ENCODE measurements at places on chromosomes 11 and 22.

GRCh38 chr11:119622454-119623143, 106.4 kb downstream of the NECTIN1 start:
- no peak for DNase-seq

DNA sequence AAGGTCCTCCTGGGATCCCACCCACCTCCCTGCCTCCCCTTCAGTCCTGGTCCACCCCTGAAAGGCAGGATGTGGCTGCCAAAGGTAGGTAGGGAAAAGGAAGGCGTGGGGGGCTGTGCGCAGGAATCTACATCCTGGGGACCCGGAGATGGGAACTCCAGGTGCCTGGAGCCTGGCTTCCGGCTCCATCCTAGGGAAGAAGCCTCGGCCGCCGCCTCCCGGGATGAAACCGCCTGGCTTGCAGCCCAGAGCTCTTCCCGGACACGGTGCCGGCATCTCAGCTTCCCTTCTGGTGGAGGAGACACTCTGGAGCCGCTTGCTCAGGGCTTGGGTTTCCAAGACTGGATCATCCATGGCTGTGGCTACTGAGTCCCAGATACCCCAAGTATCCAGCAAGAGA, 33.3 kb upstream of the PDGFB start:
- no peak for DNase-seq

GRCh38 chr11:48123254-48123875, 93.2 kb upstream of the OR4B1 start:
- DNase-seq: no peak

GRCh38 chr11:27120211-27120610, 79.6 kb downstream of the BBOX1 start:
- DNase-seq: no peak

DNA sequence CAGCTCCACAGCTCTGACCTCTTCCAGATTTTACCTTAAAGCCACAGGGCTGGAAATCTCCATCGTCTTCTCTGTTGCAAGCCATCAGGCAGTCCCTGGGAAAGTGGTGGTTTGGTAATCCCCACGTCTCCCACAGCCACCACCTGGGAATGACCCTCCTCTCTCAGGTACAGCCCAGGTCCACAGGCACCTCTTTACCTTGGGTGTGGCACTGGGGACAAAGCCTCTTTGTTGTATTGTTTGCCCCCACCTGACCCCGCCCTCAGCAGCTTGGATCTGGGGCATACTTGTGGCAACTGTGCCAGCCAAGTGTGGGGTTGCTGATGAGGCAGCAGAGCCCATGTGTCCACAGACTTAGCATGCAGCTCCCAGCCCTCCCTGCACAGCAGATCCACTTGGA, 77.6 kb downstream of the LRRC32 start:
- DNase-seq: no peak

GRCh38 chr11:120441592-120441991, 70.0 kb upstream of the GRIK4 start:
- no peak for DNase-seq

DNA sequence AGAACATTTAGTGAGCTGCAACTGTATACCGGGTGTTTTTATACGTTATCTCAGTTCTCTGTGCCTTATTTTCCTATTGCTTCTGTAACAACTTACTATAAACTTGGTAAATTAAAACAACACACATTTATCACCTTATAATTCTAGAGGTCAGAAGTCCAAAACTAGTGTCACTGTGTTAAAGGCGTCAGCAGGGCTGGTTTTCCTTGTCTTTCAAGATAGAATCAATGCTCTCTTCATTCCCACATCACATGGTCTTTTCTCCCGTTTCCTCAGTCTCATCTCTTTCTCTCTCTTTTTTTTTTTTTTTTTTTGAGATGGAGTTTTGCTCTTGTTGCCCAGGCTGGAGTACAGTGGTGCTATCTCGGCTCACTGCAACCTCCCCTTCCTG, 36.1 kb downstream of the MB start:
- DNase-seq: no peak

GRCh38 chr11:16080688-16081381, 275.5 kb downstream of the SOX6 start:
- DNase-seq: no peak

- DNase-seq: no peak
Measured at GRCh38 chr11:69376155-69377028, 82.4 kb downstream of the MYEOV start.

- no peak for DNase-seq
Measured at GRCh38 chr11:66462911-66463310, 3.8 kb upstream of the PELI3 start.

- DNase-seq: no peak
Measured at GRCh38 chr11:111312076-111312475, 13.7 kb downstream of the POU2AF3 start.

DNA sequence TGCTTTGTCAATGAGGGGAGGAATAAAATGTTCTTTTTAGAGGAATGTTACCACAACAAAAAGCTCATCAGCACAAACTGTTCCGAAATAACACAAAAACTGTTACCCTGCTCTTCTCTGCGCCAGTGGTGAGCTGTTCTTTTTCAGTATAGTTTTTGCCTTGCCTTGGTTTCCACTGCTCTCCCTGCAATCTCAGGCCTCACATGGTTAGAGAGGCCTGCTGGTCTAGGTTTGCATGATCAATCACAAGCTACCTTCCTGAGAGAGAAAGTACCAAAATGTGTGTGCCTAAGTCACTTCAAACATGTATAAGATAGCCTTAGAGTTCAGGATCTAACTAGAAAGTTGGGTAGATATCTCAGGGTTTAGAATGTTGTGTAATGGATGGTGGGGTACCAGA, 114.6 kb downstream of the STIM1 start:
- no peak for DNase-seq

DNA sequence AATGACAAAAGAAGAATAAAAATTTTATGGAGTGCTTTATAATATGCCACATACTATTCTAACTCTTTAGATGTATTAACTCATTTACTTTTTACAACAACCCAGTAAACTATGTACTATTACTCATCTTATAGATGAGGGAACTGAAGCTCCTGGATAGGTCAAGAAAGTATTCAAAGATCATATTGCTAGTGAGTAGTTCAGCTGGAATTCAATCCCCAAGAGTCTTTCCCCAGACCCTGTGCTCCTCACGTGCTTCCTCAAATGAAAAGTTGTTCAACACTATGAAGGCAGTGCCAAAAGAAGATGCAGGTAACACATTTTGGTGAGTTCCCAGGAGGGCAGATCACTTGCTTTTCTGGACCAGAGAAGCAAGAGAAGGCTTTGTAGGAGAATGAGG, 46.8 kb downstream of the BTG4 start:
- no peak for DNase-seq
